ENCODE measurements at places on chromosomes 6 and 20.

- DNase-seq = no peak
Measured at GRCh38 chr6:128464790-128465189, 55.6 kb downstream of the PTPRK start.

DNA sequence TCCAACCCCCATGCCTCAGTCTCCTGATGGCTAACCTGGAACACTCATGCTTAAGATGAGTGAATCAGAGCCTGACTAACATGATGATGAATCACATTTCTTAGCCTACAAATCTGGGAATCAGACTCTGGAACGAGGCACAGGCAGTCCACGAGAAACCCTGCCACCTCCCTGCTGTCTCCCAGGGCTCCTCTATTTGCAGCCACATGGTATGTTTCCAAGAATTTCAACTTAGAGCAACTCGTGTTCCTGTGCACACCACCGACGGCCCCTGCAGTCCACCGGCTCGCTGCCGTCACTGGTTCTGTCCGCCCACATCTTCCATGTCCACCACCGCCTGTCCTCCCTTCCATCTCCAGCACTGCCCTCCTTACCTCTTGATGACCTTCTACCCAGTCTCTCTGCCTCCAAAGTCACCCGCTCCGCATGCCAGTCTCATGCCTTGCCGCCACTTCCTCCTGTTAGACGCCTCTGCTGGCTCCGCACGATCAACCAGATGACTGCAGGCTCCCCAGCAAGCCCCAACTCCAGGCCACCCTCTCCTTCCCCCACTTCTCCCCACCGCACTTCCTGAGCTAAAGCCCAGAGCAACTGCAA lies 87.6 kb downstream of the AGPAT4 start:
- peak; percentile 27 for DNase-seq

DNA sequence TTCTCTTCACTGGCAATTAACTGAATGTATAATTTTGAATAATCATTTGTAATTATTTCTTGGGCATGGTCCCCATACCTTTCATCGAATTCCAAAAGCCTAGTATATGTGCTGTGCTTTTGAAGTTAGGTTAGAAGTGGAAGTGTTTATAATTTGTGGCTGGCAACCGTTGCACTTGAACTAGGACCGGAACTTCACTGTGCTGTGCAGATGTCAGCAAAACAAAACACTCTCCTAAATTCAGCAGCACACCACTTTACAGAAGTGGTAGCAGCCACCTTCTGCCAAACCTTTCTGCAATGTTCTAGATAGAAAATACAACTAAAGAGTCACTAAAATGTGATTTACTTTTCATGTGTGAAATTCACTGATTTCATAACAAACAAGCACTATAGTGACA lies 111.9 kb downstream of the FAM83B start:
- DNase-seq = no peak

DNA sequence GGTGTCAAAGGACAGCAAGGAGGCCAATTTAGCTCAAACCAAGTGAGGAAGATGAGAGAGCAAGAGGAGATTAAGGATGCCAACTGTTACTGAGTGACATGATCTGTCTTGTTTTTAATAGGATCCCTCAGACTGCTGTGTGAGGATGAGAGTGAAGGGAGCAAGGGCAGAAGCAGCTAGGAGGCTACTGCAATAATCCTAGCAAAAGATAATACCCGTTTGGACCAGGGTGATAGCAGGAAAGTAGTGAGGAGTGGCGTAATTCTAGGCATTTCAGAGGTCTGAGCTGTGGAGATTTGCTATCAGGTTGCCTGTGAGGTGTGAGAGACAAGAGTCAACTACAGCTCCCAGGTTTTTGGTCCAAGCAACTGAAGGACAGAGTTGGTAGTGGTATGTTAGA lies 14.7 kb downstream of the UBE2V1 start:
- DNase-seq = no peak

- DNase-seq = peak; percentile 36
Measured at GRCh38 chr20:24432046-24432442, 37.4 kb upstream of the SYNDIG1 start.

GRCh38 chr6:115276881-115277565 lies 783.7 kb downstream of the FRK start:
- no peak for DNase-seq

DNA sequence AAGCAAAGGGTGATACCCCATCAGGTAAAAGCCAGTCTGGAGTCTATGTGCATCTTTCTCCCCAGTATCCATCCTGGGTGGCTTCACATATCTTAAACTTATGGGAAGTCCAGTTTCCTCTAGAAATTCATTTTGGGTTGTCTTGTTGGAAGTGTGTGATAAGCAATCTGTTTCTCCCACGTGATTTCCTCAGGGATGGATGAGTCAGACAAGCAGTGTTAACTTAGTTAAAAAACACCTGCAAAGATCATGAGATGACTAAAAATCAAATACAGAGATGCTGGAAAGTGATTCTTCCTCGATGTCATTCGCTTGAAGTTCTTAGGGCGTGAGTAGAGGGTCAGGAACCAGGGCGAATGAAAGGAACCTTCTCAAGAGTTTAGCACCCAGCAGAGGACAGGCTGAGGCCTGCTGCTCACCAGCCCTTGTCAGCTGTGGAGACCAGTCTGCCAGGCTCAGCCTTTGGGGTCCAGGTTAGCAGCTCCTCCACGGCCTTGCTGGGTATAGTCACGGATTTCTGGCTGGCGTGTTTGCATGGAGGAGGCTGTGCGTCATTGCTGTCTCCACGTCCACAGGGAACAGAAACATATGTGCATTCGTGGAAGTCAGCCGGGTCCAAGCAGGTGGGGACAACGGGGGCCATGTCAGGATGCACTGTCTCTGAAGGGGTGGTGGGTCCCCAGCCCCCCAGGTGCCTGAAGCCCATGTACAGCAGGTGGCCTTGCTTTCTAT lies 2.8 kb upstream of the PNPLA1 start:
- no peak for DNase-seq

- no peak for DNase-seq
Measured at GRCh38 chr6:137722749-137723272, 144.2 kb upstream of the TNFAIP3 start.

DNA sequence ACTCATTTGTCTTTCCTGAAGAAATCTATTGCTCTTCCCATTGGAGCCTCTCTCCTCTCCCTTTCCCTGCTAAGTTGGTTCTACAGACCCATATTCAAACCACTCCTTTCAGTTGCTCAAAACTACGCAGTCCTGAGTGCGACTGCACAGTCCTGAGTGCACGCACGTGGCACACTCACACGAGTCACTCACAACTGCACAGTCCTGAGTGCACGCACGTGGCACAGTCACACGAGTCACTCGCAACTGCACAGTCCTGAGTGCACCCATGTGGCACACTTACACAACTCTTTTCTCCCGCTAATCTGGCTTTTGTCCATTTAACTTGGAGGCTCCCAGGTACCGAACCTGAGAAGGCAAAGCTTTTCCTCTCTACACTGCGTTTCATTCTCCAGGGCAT lies 159.7 kb downstream of the RNASET2 start:
- no peak for DNase-seq

GRCh38 chr6:135423649-135424128 lies 73.9 kb downstream of the AHI1 start:
- no peak for DNase-seq

DNA sequence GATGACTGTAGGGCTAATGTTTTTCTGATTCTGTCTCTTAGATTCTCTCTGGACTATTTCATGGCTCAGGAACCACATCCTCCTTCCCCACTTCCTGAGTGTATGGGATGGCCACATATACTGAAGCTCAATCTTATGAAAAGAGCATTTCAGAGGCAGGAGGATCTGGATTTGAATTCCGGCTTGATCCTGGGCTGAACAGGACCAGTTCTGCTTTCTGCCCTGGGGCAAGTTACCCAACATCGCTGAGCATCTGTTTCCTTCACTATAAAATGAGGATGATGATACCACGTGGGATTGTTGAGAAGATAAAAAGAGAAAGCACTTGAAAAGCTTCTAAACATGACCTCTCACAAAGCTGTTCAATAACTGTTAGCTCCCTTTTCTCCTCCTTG lies 168.4 kb upstream of the TNFAIP3 start:
- DNase-seq = no peak

DNA sequence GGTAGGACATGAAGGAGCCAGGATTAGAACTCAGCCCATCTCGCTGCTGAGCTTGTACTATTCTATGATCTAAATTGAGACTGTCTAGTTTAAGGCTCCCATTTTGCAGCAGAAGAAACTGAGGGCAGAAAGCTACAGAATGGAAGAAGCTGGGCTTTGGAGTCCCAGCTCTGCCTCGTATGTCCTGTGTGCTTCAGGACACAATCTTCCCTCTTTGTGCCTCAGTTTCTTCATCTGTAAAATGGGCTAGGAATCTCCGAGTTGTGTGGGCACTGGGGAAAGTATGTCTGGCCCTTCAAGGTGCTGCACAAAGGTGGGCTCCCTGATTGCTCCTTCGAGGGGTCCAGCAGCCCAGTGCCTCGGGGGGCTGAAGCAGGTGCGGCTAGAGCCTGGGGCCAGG lies 20.7 kb downstream of the NOL4L start:
- DNase-seq = no peak

DNA sequence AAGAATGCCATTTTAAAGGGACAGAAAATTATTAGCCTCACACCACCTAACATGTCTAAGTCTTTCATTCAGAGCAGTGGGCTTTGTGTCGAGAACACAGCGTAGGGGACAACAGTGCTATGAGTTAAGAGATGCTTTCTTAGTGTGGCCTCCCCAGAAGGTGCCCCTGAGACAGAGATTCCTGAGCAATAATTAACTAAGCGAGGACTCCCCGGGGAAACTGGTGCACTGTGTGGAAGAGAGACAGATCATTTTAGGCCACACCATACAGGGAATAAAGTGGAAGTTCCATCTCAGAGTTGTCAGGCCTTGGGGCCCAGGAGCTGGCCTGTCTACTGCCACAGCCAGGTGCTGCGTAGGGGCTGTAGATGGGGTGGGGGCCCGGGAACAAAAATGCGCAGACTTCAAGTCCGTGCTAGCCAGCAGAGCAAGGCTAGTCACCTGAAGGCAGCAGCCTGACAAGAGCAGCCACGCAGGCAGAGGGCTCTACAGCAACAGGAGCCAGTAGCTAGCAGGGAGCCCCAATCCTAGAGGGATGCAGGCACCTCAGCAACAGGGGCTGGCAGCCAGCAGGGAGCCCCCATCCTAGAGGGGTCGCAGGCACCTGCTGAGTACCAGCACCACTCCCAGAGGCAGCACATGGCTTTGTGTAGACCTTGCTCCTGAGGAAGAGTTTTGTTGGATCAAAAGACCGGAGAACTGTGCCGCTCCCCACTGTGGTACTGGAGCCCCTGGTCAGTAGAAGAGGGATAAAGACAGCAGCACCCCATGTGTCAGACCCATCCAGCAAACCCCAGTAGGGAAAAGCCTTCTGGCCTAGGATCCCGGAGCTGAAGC lies 63.0 kb upstream of the NXT1 start:
- no peak for DNase-seq

DNA sequence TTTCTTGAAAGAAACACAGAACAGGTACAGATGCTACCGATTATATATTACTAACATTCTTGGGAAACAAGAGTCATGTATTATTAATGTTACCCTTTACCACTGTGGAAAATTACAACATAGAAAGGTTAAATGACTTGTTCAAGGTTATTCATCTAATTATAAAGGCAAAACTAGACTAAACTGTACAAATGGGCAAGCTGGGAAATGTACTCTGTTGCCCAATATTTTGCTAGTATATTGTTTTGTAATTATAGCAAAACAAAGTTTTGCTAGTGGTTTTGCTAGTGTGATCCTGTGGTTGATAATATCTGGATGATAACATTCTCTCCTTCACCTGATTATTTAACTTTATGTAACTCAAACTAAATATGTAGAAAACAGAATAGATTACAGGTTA lies 96.5 kb downstream of the TINAG start:
- DNase-seq = no peak

DNA sequence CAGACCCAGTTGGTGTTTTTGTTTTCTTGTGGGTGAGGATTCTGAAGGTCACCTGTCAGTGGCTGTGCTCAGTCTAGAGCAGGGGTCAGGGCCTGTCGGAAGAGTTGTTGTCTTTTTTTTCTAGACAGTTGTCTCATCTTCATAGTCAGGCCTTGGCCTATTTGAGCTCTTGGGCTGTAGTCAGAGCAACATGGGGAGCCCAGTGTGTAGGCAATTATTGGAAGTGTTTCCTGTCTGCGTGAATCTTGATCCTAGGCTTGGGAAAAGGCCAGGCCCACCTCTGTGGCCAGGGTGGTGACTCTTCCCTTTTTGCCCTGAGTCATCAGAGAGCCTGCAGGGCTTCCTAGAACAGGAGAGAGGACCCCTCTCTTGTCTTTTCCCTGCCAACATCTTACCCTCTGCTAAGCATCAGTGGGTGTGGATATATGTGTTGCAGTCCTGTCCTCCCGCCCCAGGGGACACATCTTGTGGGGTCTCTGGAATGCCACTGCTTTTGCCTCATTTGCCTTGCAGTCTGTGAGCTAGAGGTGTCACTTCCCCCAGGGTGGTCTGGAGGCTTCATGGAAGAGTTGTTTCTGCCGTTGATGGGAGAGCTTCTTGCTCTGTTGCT lies 11.4 kb downstream of the TJAP1 start:
- no peak for DNase-seq

DNA sequence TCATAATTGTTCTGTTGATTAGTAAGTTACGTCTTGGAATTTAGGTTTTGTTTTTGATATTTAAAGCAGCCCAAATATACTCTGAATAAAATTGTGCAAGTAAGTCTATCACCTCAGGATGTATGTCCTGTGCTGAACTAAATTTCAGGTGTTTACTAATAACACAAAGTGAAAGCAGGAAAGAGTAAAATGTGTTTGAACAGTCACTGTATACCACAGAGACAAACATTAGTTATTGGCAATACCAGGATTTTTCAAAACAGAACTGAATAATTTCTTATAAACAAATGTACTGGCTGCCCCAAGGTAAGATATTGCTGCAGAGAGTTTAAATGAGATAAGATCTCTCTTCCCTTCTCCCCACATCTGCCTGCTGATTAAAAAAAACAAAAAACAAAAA lies 404.7 kb upstream of the RUNX2 start:
- no peak for DNase-seq

DNA sequence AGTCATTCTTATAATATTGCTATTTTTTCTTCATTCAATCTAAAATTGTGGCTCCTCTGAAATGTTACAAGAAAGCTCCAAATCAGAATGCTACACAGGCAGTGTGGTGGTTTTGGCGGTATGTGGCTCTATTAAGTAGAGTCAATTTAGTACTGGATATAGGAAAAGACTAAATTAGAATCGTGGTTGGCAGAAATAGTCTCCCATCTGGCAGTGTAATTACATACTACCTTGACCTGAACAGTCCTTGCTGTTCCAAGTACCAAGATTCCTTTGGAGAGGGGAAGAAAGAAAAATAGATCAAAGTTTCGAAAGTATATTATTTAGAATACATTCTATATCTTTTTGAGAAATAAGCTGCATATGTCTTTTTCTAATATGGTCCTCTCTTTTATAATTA lies 78.2 kb downstream of the C6orf118 start:
- no peak for DNase-seq

DNA sequence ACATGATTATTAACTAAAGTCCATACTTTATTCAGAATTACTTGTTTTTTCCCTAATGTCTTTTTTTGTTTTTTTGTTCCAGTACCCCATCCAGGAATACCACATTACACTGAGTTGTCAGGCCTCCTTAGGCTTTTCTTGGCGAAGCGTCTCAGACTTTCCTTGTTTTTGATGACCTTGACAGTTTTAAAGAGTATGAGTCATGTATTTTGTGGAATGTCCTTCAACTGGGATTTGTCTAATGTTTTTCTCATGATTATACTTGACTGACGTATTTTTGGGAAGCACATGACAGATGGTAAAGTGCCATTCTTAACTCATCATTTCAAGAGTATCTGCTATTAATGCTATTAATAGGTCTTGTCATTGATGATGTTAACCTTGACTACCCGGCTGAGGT lies 23.6 kb downstream of the ENPP1 start:
- DNase-seq = no peak
